ENCODE measurements at places on chromosomes 7 and 10.
A peak's percentile ranks its signal among the peaks of the same experiment; 100 is the strongest.

DNA sequence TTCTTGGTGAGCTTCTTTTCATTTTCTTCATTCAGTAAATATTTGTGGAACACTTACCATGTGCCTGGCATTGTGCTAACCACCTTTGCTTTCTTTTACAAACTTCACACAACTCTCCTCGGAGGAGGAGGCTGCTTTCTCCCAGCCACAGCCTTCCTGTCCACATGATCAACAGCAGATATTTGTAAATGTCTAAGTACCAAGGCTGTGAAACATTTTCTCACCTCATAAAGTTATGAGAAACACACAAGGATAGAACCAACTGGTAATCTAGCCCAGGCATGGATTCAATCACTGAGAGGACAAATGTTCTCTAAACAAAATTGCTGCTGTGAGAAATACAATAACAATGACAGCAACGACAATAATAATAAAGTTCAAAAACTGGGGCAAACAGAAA, 3.9 kb downstream of the CTTNBP2 start:
- DNase-seq = no peak

- no peak for DNase-seq
These were observed 1050.5 kb upstream of the AUTS2 start for GRCh38 chr7:68547799-68548198.

- no peak for DNase-seq
These were observed 364.6 kb downstream of the PAXIP1 start for GRCh38 chr7:154638286-154638685.

GRCh38 chr10:133422807-133423771, 1.3 kb downstream of the SPRN start:
- DNase-seq = peak; percentile 82
